ENCODE measurements at places on chromosomes 6 and 20. TPM values are rescaled to one million over a fixed set of nuclear protein-coding genes. Genes with fewer than 3 reads are reported as not detected.

The TMEM244 gene
- total RNA-seq, result not detected

The WFDC10B gene
- total RNA-seq, result not detected

The INSM1 gene
- 0.34 TPM for total RNA-seq

- peaks cover 22% of the 10 kb centered on the region for H3K36me3 ChIP-seq
- DNase-seq, result no peak
- peaks cover 20% of the 10 kb centered on the region for H3K4me1 ChIP-seq
- H3K27me3 ChIP-seq, result no peaks in the 10 kb centered on the region
Measured at GRCh38 chr20:20552076-20552475, 160.4 kb downstream of the RALGAPA2 start.

DNA sequence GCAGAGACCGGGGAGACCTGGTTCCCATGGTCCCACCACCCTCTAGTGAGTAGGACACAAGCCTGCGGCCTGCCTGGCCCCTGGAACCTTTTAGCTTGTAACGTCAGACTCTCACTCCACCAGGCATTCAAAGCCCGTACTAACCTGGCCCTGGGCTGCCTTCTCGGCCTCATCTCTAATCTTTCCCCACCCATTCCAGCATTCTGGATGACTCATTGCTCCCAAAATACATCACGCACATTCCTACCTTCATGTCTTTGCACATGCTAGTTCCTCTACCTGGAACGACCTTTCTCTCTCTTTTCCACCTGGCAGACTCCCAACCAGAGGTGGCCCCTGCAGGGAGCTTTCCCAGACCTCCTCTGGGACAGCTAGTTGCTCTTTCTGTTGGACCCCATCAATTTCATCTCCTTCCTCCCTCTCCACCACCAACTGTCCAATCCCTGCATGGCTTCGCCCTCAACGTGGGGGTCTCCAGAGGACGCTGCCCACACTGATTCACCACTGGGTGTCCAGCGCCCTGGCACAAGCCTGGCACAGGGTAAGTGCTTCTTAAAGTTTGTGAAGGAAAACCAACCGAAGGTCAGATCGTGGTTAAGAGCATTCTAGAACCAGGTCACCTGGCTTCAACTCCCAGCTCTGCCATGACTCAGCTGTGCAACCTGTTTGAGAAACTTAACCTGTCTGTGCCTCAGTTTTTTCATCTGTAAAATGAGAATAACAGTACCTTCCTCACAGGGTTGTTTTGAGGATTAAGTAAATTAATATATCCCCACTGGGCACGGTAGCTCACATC is 35.2 kb downstream of the JPH2 start:
- H3K36me3 ChIP-seq, result no peaks in the 10 kb centered on the region
- peaks cover 7% of the 10 kb centered on the region for H3K4me1 ChIP-seq
- H3K27ac ChIP-seq, result no peak overlapping the region
- H3K27me3 ChIP-seq, result no peaks in the 10 kb centered on the region

The PPP1R16B gene
- 65.4 TPM for total RNA-seq

The NMBR gene
- total RNA-seq, result not detected

DNA sequence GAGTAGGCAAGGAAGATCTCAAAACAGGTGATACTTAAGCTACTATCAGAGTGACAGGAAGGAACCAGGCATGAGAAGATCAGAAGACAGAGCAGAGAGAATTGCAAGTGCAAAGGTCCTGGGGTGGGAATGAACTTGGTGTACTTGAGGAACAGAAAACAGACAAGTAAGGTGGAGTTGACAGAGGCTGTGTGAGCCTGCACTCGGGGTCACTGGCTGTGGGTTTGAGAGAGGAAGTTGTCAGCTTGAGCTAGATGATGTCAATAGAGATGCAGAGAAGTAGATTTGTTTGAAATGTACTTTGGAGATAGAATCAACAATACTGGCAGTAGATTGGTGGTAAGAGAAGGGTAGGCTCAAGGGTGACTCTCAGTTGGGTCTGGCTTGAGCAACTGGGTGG is 209.5 kb downstream of the CLIC5 start:
- no peak overlapping the region for H3K4me3 ChIP-seq
- H3K4me1 ChIP-seq, result peaks cover 10% of the 10 kb centered on the region
- DNase-seq, result no peak
- H3K27me3 ChIP-seq, result peaks cover 6% of the 10 kb centered on the region

The HFE gene
- total RNA-seq, result 0.80 TPM

- DNase-seq, result peak; percentile 73
- no peak within 1 kb of the TSS for H3K27ac ChIP-seq
- H3K27me3 ChIP-seq, result peaks cover 24% of the 10 kb centered on the region
- peaks cover 1% of the 10 kb centered on the region for H3K36me3 ChIP-seq
Measured at GRCh38 chr20:1225783-1226654, at the start of gene RAD21L1. RAD21L1 (plus strand) TSS chr20:1226044; CDS start chr20:1228454, 2,410 bp downstream.

GRCh38 chr6:105855433-105855832 is 230.7 kb upstream of the PRDM1 start:
- H3K4me3 ChIP-seq, result no peak overlapping the region
- DNase-seq, result no peak
- H3K27ac ChIP-seq, result no peak overlapping the region
- no peaks in the 10 kb centered on the region for H3K27me3 ChIP-seq
- no peaks in the 10 kb centered on the region for H3K36me3 ChIP-seq
- H3K4me1 ChIP-seq, result no peaks in the 10 kb centered on the region

GRCh38 chr6:21804941-21805610 is 211.5 kb downstream of the SOX4 start:
- no peak overlapping the region for H3K27ac ChIP-seq
- no peak overlapping the region for H3K4me3 ChIP-seq
- no peaks in the 10 kb centered on the region for H3K36me3 ChIP-seq
- no peaks in the 10 kb centered on the region for H3K27me3 ChIP-seq
- no peak for DNase-seq
- H3K4me1 ChIP-seq, result no peaks in the 10 kb centered on the region

The KIAA0408 gene
- 3.1 TPM for total RNA-seq

DNA sequence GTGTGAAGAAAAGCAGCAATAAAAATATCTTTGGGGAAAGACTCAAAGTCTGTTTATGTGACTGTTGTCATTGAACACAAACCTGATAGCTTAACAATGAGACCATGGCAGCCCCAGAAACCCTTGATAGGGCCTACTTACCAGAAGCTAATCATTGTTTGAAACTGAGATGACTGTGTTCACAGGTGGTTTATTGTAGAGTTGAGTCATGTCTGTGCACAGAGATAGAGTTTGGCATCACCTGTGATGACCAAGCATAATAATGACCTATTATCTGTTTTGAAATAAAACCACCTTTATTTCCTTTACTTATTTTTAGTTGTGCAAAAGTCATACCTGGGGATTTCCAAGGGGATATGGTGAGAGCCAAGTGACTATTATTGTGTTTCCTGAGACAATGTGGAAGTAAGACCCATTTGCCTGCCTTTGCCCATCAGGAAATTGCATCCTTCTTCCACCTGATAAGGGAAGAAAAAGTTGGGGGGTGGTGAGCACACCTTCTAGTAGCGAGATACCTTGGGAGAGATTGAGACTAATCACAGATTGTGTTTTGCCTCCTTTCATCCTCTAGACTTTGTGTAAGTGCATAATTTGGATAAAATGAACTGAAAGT is 456.9 kb upstream of the JAG1 start:
- H3K4me3 ChIP-seq, result no peak overlapping the region
- H3K4me1 ChIP-seq, result no peaks in the 10 kb centered on the region
- no peaks in the 10 kb centered on the region for H3K27me3 ChIP-seq
- DNase-seq, result no peak
- H3K36me3 ChIP-seq, result no peaks in the 10 kb centered on the region
- H3K27ac ChIP-seq, result no peak overlapping the region

The RIN2 gene
- total RNA-seq, result not detected

The NCR2 gene
- total RNA-seq, result 0.44 TPM

DNA sequence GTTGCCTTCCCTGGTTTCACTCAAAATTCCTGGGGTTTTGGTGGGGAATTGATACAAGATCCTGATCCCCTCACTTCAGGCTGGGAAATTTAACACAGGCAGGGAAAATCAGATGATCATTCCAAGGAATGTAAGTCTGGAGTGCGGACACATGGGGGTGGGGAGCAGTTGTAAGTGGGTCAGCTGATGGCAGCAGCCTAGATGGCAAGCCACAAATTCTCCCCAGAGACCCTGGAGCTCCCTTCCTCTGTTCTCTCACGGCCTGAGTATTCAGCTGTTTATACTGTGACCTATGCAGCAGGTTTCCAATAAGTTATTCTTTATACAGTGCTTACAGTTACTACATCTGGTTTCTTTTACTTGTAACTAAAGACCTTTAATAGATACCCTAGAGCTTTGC is 144.9 kb downstream of the SH3BGRL2 start:
- H3K4me3 ChIP-seq, result no peak overlapping the region
- H3K4me1 ChIP-seq, result peaks cover 5% of the 10 kb centered on the region

DNA sequence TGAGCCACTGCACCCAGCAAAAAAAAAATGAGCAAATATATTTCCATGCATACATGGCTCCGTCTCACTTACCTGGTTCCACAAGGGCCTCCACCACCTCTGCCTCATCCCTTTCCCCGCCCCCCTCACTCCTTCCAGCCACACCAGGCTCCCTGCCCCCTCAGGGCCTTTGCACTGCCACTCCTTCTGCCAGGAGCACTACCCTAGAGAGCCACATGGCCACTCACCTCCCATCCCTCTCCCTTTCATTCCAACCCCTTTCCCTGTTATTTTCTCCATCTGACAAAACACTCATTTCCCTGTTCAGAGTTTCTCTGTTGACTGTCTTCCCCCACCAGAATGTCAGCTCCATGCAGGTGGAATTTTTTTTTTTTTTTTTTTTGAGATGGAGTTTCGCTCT is 12.8 kb downstream of the SNAI1 start:
- no peak overlapping the region for H3K4me3 ChIP-seq
- no peaks in the 10 kb centered on the region for H3K27me3 ChIP-seq
- no peaks in the 10 kb centered on the region for H3K36me3 ChIP-seq
- no peak overlapping the region for H3K27ac ChIP-seq
- DNase-seq, result no peak
- H3K4me1 ChIP-seq, result peaks cover 5% of the 10 kb centered on the region

GRCh38 chr6:48834706-48835105 is 628.3 kb downstream of the MMUT start:
- H3K4me1 ChIP-seq, result no peaks in the 10 kb centered on the region
- H3K36me3 ChIP-seq, result no peaks in the 10 kb centered on the region
- H3K4me3 ChIP-seq, result no peak overlapping the region

The C6orf163 gene
- 0.98 TPM for total RNA-seq

The THBD gene
- total RNA-seq, result not detected

GRCh38 chr6:43645613-43645964 is 753 bp downstream of the RSPH9 start:
- H3K36me3 ChIP-seq, result peaks cover 8% of the 10 kb centered on the region
- peak overlapping the region; percentile 78 for H3K4me3 ChIP-seq
- H3K4me1 ChIP-seq, result peaks cover 7% of the 10 kb centered on the region
- no peaks in the 10 kb centered on the region for H3K27me3 ChIP-seq

GRCh38 chr6:16849280-16849987 is 88.2 kb upstream of the ATXN1 start:
- no peak overlapping the region for H3K27ac ChIP-seq
- peaks cover 48% of the 10 kb centered on the region for H3K27me3 ChIP-seq
- no peak overlapping the region for H3K4me3 ChIP-seq
- H3K4me1 ChIP-seq, result peaks cover 8% of the 10 kb centered on the region

- H3K4me3 ChIP-seq, result no peak overlapping the region
- DNase-seq, result no peak
- H3K27me3 ChIP-seq, result peaks cover 31% of the 10 kb centered on the region
- H3K36me3 ChIP-seq, result peaks cover 1% of the 10 kb centered on the region
- H3K27ac ChIP-seq, result no peak overlapping the region
Measured at GRCh38 chr6:6916598-6916997, 191.2 kb upstream of the RREB1 start.

- no peaks in the 10 kb centered on the region for H3K27me3 ChIP-seq
- H3K36me3 ChIP-seq, result peaks cover 15% of the 10 kb centered on the region
- peak within 1 kb of the TSS; percentile 84 for H3K27ac ChIP-seq
Measured at GRCh38 chr6:31497531-31498476, at the start of gene MICB. MICB (plus strand) TSS chr6:31498145; CDS start chr6:31498194, 49 bp downstream.

The CNR1 gene
- not detected for total RNA-seq

The SEMG1 gene
- total RNA-seq, result not detected

GRCh38 chr6:71284785-71285184 is 3.8 kb upstream of the OGFRL1 start:
- no peak for DNase-seq
- no peak overlapping the region for H3K27ac ChIP-seq
- peaks cover 13% of the 10 kb centered on the region for H3K4me1 ChIP-seq
- H3K27me3 ChIP-seq, result no peaks in the 10 kb centered on the region
- no peak overlapping the region for H3K4me3 ChIP-seq

- H3K27me3 ChIP-seq, result peaks cover 64% of the 10 kb centered on the region
- H3K4me3 ChIP-seq, result no peak overlapping the region
- H3K27ac ChIP-seq, result no peak overlapping the region
Measured at GRCh38 chr20:38671701-38672292, 52.5 kb upstream of the SLC32A1 start.

- no peak overlapping the region for H3K4me3 ChIP-seq
- H3K36me3 ChIP-seq, result no peaks in the 10 kb centered on the region
- no peaks in the 10 kb centered on the region for H3K27me3 ChIP-seq
- peaks cover 2% of the 10 kb centered on the region for H3K4me1 ChIP-seq
Measured at GRCh38 chr6:107275330-107275865, 160.1 kb upstream of the BEND3 start.

The KCNK16 gene
- not detected for total RNA-seq

DNA sequence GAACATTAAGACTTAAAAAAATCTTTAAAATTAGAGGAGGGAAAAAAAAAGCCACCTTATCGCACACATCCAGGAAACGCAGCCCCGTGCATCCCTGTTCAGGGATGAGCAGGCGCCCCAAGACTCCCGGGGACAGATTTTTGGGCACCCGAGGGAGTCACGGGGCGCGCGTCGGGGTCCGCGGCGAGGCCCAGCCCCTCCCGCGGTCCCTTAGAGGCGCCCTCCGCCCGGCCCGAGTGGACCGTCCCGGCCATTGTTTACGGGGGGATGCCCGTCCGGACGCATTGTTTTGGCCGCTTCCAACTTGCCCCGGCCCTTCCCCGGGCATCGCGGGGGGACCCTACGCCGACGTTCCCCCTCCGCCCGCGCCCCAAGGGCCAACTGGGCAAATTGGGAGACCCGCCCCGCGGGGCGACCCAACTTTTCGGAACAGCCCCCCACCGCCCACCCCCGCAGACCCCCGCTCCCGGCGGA is 610 bp downstream of the ZNF217 start:
- no peak for DNase-seq
- peak overlapping the region; percentile 99 for H3K27ac ChIP-seq
- H3K27me3 ChIP-seq, result no peaks in the 10 kb centered on the region
- peaks cover 43% of the 10 kb centered on the region for H3K4me1 ChIP-seq

- no peak overlapping the region for H3K27ac ChIP-seq
- no peaks in the 10 kb centered on the region for H3K36me3 ChIP-seq
- no peaks in the 10 kb centered on the region for H3K4me1 ChIP-seq
Measured at GRCh38 chr6:121449331-121449730, 13.9 kb downstream of the GJA1 start.

DNA sequence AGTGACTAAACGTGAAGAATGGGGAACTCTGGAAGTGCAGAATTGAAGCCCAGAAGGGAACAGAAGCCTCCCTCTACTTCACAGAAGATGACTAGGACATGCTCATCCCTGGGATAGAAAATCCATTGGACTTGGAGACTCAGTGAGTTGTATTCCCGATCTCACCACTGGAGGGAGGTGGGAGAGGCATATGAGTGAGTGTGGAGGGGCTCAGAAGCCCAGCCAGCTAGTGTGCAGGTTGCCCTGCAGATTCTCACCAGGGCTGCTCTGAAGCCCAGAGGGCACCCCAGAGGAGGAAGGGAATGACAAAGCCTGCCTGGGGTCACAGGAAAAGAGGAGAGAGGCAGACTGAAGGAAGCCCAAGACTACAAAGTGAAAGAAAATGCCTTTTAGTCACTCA is 42.1 kb upstream of the HLA-E start:
- peaks cover 93% of the 10 kb centered on the region for H3K27me3 ChIP-seq
- no peak overlapping the region for H3K27ac ChIP-seq
- peaks cover 34% of the 10 kb centered on the region for H3K4me1 ChIP-seq
- H3K4me3 ChIP-seq, result no peak overlapping the region
- H3K36me3 ChIP-seq, result no peaks in the 10 kb centered on the region

- DNase-seq, result peak; percentile 67
- H3K4me1 ChIP-seq, result peaks cover 74% of the 10 kb centered on the region
- peak overlapping the region; percentile 60 for H3K4me3 ChIP-seq
Measured at GRCh38 chr6:42017021-42017643, 33.2 kb upstream of the TAF8 start.
